ENCODE measurements at places on chromosomes 7 and 10.

GRCh38 chr7:128108641-128109423 lies 77.6 kb upstream of the LRRC4 start:
- DNase-seq: no peak

DNA sequence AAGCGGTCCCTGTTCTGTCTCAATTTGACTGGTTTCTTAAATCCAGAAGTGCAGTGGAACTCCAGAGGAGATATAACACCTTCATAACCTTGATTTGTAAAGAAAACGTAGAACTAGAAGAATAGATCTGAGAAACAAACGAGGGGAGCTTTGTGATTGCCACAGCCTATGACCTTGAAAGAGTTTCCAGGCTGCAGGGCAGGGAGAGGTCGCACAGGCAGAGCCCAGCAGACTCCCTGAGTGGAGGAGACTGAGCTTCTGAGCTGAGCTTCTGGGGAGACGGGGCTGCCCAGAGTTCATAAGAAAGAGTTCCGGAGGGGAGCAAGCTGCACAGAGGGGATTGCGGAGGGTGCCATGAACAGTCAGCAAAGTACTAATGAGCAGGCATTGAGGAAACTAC lies 57.8 kb downstream of the FAM185A start:
- no peak for DNase-seq

GRCh38 chr10:121099592-121099991 lies 248.4 kb downstream of the WDR11 start:
- DNase-seq: no peak

DNA sequence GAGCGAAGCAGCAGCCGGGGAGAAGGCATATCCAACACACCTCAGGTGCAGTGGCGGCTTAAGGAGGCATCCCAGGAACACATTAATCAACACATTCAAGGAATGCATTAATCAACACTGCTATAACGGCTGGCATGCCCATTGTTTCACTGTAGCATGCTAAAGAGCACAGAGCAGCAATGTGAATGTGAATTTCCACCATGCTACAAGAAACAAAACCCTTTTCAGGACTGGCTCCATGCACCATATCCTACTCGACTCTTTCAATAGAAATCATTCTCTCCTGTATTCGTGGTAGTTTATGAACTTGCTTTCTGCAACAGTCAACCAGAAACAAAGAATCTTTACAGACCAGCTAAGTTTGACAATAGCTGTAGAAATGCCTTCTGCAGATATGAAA lies 149.0 kb downstream of the NRCAM start:
- DNase-seq: no peak

DNA sequence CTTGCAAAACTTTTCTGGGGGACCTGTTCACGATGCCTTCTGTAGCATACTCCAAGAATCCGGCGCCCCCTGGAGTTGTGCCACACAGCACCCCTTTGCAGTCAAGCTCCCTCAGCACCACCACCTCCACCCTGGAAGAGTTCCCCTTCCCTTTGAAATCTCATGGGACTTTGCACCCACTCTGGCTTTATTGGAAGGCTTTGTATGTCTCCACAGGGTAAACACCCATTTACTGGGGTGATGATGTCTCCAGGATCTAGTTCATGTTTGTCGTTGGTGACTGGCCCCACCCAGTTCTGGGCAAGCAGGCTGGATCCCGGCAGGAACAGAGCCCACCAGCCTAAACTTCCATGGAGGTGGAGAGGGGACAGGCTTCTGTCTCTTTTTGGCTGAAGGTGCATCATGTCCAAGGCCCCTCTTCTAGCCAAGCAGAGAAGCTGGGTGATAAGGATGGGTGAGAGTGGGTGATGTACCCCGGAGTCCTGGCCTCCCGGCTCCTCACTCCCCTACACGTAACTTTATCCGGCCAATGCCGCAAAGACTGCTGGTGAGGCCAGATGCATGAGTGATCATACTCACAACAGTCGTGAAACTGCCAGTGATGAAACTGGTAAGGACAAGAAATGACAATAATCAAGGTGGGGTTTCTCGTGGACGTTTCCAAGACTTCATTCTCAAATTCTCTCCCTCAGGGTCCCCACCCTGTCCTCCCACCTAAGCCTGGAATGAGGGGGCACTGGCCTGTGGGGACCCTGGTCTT lies 695 bp upstream of the CLDN4 start:
- no peak for DNase-seq

GRCh38 chr7:81074406-81074805 lies 155.6 kb upstream of the SEMA3C start:
- DNase-seq: no peak

- DNase-seq: no peak
These were observed 34.4 kb downstream of the HSPA12A start for GRCh38 chr10:116707981-116708380.

DNA sequence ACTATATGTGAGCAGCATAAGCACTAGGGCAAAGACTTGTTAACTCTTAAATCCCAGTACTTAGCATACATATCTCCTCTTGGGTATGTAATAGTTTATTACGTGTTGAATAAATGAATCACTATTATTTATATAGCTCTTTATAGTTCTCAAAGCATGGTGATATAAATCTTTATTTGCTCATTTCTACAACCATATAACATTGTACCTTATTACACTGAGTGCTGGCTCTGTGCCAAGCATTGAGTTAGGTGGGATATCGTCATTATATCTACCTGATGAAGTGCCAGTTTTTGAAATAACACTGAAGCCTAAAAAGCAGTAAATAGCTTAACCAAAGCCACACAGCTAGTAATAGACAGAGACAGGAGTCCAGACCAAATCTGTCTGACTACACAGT lies 27.9 kb downstream of the AHR start:
- DNase-seq: no peak

DNA sequence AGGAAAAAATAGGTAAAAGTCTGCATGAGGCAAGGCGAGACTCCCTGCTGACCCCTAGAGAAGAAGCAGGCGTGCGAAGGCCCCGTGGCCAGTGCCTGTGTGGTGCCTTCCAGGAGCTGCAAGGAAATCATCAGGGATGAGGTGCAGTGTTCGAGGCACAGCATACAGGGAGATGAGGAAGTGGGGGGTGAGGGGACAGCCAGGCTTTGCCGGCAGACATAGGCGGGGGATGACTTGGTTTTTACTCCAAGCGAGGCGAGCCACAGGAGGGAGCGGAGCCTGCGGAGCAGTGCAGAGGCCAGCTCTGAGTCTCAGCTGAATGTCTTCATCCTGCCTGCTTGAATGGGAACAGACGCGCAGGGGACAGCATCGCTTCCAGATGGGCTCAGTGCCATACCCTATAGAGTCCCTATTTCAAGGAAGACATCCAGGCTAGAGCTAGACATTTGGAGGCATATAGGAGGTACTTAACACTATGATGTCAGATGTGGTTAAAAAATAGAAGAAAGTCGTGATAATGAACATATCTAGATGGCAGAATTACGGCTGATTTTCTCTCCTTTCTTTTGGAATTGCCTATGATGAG lies 49.5 kb downstream of the TCERG1L start:
- no peak for DNase-seq

- no peak for DNase-seq
These were observed 73.1 kb downstream of the TLL2 start for GRCh38 chr10:96440361-96441292.

DNA sequence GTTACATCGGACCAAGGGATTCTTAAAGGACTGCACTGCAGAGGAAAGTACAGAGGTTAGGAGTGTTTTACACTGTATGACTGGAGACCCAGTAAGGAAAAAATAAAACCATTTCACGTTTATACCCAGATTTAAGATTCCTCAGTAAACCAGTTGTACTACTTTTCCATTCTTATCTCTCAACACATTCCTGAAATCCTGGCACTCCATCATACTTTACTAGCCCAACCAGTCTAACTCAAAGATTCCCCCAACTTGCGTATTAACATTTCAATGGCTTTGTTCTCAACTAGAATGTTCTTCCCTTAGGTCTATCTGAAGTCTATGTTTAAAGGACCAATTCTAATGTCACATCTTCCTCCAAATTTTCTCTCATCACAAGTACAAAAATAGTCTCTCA lies 8.0 kb downstream of the CCDC186 start:
- DNase-seq: no peak

DNA sequence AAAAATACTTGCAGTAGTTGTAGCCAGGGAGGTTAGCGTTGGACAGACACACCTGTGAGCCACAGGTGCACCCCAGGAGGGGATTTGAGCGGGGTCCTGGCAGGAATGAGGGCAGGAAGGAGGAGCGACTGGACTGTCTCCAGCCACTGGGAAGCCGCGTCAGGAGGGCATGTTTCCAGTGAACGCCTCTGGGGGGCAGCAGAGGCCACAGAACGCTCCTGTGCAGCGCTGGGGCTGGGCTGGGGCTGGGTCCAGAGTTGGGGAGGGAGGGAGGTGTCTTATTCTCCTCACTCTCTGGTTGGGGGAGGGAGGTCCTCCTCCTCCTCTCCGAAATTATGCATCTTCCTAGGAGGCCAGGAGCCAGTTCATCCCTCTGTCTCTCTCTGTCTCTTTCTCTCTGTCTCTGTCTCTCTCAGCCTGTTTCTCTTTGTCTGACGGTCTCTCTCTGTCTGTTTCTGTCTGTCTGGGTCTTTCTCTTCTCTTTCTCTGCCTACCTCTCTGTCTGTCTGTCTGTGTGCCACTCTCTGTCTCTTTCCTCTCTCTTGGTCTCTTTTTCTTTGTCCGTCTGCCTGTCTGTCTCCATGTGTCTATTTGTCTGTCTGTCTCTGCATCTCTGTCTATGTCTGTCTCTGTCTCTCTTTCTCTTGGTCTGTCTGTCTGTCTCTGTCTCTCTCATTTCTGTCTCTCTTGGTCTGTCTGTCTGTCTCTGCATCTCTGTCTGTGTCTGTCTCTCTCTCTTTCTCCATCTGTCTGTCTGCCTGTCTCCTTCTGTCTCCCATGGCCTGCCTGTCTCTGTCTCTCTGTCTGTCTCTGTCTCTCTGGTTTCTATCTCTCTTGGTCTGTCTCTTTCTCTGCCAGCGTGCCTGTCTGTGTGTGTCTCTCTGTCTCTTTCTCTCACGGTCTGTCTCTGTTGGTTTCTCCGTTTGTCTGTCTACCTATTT lies 9.9 kb upstream of the PSMG3 start:
- DNase-seq: peak; percentile 38

DNA sequence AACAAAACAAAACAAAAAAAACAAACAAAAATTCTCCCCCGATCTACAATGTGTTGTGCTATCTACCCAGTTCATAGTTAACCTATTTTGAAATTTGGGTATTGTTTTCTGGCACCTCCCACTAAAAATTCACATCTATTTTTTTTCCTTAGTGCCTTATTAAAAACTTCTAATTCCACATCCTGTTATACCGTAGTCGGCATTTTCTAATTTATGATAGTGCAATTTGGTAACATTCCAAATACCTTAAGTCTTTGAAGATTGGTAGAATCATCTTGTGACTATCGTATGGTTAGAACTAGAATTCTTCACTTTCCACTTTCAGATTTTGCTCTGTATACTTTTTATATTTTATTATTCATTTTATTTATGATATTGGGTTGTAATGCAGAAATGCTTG lies 4.5 kb upstream of the NRG3 start:
- DNase-seq: no peak

- no peak for DNase-seq
These were observed 179.9 kb downstream of the SEMA3E start for GRCh38 chr7:83469076-83469475.

DNA sequence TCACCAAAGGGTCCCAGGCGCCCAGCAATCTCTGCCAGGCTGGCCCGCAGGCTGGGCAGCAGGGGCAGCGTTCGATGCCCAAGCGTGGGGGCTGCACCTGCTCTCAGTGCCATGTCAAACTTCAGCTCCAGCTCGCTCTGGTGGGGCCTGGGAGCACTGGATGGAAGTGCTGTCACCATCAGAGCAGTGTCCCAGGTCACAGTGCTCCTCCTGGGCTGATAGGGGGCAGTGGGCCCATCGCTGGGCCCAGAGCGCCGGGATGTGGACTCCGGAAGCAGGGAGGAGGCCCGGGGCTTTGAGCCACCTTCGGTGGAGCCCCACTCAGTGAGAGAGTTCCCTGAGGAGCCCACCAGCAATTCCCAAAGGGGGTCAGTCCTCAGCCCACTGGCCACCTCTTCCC lies 2.2 kb downstream of the PRRT4 start:
- DNase-seq: no peak

DNA sequence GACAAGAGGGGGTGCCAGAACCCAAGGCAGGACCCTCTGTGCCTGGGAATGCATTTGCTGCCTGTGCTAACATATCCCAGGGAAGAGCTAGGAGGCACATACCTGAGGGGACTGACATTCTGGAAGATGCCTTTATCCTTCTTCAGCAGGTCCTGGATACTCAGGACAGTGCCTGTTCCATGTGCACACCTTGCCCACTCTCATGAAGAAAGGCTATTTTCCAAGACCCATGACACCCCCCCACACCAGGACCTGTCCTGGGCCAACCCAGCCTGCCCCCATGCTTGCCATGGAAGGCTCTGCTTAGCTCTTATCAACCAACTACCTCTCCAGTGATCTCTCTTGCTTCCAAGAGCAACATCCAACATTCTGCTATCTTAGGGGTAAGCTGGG lies 67.2 kb upstream of the CAMK2B start:
- DNase-seq: no peak

- no peak for DNase-seq
These were observed 165.8 kb upstream of the PRSS1 start for GRCh38 chr7:142583446-142583845.

DNA sequence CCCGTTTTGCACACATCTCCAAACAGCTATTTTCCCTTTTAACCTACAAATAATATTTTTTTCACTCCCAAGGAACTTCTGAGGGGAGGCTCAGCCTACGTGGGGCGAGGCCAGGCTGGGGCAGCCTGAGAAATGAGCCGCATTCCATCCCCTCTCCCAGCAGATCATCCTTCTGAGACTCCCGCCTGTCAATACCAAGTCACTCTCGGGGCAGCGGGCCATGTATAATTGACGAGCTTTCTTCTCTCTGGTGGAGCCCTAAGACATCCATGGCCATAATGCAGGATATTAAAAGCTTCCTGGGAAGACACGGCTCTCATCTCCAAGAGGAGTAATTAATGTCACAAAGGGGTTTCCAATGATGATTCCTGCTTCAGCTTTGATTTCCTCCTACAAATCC lies 37.8 kb upstream of the CHST15 start:
- no peak for DNase-seq

DNA sequence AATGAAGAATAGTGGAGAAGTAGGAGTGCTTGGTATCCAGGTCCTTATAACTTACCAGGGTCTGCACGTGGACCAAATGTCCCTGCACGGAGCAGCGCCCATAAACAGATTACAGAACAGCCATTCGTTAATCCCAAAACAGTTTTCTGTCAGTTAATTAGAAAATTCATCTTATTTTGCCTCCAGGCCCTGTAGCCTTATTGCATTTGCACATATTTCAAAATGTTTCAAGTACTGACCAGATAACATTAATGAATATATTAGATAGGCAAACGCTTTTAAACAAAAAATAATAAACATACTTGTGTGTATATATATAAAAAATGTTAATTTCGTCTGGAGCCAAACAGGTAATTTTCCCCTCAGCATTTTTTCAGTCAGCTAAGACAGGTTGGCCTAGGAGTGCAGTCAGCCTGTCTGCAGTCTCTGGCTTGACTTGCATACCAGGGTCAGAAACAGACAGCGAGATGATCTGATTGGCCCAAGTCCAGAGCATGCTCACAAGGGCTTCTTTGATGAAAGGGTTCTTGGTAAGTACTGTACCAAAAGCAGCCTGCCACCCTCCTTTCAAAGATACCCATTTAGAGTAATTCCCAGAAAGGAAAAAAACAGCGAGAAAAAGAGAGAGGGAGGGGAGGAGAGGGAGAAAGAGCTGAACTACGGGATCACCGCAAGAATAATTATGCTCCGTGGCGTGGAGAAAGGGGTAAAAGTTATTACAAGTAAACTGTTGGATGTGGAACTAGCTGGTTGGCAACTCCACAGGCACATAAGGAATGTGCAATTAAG lies 194.4 kb upstream of the TCF7L2 start:
- no peak for DNase-seq
